NCI-H345 (cell line): ENCODE measurements at places on chromosomes 16 and 17.

- DNase-seq = no peak
These were observed 272.4 kb downstream of the IRF8 start for GRCh38 chr16:86171329-86171728.

DNA sequence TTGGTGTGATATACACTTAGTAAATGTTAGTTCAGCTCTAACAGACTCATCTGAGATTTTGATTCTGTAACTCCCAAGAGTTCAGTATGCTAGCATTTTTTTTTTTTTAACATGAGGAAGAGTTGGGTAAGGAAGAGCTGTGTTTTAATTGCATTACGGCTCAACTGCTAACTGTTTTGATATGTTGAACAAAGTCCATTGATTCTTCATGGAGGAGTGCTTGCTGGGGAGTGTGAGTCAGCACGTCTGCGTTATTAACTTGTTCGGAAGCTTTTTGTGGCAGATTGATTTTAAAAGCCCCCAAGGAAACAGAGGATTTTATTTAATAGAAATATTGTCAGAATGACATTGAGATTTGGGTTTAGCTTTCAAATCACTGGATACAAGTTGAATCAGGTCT is 45.8 kb downstream of the PITPNC1 start:
- DNase-seq = no peak

DNA sequence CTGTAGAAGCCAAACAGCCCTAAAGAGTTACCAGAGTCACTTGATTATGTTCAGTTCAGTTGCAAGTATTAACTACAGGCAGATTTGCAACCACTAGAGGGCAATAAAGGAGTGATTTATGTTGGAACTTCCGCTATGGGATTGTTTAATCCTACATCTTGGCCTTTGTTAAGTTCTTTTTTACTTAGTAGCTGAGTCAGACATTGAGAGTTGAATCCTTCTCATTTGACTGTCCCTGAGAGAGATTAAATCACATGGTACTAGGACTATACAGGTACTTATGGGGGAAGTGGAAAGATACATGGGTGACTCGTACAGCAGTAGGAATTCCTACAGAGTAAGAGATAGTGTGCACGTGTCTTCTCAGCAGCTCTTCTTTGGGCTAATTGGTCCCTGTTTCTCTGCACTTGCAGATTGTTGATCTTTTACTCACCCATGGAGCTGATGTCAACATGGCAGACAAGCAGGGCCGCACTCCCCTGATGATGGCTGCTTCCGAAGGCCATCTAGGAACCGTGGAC is 40.3 kb downstream of the CYB561 start:
- DNase-seq = peak; percentile 40

DNA sequence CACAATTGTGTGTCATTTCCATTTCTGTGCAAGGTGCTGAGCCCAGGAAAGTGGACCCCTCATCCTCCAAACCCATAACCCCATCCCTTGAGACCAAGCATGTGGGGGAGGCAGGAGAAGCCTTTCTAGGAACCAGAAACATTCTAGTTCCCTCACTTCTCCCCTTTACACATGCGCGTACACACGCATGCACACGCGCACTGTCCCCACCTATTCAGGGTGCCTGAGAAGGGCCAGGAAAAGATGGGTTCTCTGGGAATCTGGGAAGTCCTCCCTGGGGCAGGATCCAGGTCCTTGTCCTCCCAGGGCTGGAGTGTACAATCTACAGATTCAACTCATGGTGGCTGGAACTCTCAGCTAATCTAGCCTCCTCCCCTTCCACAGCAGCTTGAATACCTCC is 2.4 kb downstream of the PPY start:
- no peak for DNase-seq

GRCh38 chr16:832652-833336 is 32.3 kb upstream of the GNG13 start:
- no peak for DNase-seq

DNA sequence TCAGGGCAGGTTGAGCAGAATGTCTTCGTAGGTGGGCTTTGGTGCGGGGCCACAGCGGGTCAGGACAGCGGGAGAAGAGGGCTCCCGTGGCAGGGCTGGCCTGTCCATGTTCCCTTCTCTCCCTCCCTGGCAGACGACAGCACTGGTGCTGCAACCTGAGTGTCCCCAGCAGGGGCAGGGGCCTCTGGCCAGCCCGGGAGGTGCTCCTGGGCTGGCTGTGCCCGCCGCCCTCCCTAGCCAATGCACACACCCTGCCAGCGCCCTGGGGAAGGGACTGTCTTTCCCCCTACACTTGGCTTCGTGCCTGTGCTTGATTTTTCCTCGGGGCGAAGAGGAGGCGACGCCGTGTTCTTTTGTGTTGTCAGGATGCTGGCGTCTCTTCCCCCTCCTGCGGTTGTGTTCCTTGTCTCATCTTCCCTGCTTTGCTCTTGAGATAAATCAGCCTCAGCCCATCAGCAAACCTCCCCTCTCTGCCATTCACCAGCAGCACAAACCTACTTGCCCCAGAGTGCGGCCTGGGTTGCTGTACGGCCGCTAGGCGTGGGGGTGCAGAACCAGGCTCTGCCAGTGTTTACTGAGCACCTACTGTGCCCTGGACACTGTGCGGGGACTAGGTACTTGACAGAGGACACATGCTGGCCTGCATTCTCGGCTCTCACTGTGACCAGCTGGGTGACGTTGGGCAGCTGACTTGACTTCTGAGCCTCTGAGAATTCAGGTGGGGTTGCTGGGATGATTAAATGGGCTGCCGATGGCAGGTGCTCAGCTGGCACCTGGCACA is 237.3 kb upstream of the CIBAR2 start:
- DNase-seq = peak; percentile 55

DNA sequence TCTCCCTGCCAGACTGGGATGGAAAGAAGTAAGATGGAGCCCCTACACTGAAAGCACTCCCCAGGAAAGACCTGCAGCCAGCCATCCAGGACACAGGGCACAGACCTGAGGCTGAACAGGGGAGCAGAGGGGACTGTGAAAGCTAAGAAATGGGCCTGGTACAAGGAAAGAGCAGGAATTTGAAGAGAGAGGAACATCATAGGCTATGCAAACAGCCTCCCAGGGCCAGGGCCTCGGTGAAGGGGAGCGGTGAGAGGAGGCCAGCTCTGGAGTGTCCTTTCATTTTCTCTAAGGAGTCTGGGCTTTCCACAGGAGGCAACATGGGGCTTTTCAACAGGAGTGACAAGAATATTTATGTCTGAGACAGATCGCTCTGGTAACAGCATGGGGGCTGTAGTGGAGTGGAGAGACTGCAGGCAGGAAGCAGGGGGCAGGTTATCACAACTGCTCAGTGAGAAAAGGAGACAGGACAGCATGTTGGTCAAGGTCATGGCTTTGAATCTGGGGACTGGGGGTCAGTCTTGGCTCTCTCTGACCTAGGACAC is 50.1 kb downstream of the TOM1L2 start:
- DNase-seq = no peak

DNA sequence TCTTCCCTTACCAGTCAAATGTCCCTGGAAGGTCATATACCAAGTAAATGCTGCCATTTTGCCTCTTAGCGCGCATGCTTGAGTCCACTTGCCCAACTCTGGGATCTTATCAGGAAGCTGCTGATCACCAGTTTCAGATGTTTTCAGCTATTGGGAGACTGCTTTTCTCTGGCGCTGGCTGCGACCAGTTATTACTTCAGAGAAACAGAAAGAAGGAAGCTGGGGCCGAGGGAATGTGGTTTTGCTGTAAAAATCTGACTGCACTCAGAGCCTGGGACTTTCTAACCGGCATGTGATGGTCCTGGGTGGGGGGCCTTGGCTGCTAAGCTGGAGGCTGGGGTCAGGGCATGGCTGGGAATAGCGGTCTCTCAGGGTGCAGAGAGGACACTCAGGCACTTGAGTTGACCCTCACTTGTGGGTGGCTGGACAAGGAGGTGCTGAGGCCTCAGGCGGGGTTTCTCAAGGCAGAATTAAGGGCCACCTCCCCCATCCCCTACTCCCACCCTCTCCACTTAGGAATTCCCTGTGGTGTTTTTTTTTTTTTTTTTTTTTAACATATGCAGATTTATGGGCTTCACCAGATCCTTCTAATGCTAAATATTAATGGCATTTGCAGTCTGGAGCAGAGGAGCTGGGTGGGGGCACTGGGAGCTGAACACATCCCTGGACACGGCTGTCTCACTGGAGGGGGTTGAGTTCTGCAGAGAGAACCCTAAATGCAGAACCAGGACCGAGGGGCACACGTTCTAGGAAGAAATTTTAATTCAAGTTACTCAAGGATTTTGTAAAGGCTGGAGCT is 145.8 kb downstream of the CYLD start:
- no peak for DNase-seq

DNA sequence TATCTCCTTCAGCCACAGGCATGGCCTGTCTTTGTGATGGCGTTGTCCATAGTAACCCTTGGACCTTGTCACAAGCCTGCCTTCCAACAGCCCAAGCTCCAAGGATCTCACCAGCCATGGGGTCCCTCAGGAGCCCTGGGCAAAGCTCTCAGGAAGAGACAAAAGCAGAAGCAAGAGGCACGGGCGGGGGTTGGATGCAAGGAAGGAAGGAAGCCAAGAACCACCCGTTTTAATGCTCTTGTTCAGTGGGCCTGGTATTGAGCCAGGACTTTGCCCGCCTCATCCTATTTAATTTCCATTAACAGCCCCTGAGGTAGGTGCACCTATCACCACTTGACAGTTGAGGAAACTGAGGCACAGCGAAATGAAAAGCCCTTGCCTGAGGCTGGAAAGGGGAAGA is 32.3 kb upstream of the GOSR2 start:
- DNase-seq = no peak

- peak; percentile 85 for DNase-seq
These were observed at the start of gene MLLT6 for GRCh38 chr17:38704606-38705522. MLLT6 (plus strand) TSS chr17:38705273; CDS start chr17:38705633, 360 bp downstream.

DNA sequence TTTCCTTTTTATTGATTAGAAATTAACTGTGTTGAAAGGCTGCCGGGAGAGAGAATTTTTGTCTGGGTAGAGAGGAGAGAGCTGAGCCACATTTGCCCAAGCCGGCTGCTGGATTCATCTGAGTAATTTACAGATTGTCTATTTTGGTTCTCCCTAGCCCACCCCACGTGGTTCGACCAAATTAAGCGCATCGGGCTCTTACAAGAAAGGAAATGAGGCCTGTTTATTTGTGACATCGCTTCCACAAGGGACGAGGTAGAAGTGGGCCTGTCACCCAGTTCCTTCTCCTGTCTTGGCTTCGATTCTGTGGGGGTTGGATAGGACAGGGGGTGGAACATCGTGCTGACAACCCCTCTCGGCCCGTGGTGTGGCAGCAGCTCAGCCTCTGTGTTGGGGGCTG is 42.9 kb downstream of the SYT17 start:
- DNase-seq = no peak
